ENCODE measurements at places on chromosomes 11 and 22. TPM values are rescaled to one million over a fixed set of nuclear protein-coding genes. Genes with fewer than 3 reads are reported as not detected.
A peak's percentile ranks its signal among the peaks of the same experiment; 100 is the strongest.

Gene TECTA
- 1.7 TPM for total RNA-seq

DNA sequence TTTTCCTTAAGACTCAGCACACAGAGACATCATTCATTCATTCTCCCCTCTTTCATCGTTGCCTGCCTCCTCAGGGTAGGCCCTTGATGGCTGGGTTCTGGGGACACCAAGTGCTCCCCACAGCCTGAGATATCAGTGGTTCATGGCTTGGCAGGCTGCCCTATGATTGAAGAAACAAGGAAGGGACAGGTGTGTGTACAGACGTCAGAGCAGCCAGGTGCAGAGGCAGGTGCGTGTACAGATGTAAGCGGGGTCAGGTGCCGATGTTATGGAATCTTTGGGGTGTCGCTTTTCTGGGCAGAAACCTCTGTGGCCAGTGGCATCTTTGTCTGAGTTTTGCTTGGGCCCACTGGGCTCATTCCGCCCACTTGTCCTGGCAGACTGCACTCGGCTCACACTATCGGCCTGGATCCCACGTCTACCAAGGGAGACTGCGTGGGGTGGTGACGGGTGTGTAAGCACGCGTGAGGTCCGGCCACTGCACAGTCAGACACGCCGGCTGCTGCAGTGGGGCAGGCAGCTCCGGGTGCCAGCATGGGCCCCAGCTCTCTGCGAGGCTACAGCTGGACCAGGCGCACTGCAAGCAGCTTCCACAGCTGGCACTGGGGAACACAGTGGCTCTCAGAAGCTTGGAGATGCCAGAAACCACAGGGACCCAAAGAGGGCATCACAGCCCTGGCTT is 20.9 kb upstream of the KIAA0930 start:
- no peak for DNase-seq
- H3K36me3 ChIP-seq, result no peaks in the 10 kb centered on the region
- H3K4me1 ChIP-seq, result peaks cover 14% of the 10 kb centered on the region
- no peak overlapping the region for H3K27ac ChIP-seq

DNA sequence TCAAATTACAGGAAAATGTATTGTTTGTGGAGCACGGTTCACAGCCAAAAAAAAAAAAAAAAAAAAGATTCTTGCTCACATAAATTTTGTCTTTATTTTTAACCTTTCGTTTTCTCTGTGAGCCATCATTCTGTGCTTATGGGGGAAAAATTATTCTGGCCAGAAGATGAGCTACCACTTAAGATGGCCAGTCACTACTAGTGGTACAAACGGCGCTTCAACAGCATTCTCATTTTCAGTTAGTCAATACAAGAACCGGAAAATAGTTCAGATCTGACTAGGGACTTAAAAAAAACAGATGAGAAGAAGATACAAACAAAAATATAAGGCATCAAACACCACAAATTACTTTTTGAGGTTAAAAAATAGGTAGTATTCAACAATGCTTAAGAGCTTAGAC is 158.6 kb upstream of the CNTN5 start:
- no peaks in the 10 kb centered on the region for H3K36me3 ChIP-seq
- H3K27ac ChIP-seq, result no peak overlapping the region
- no peaks in the 10 kb centered on the region for H3K27me3 ChIP-seq
- H3K4me3 ChIP-seq, result no peak overlapping the region

GRCh38 chr11:108032800-108033199 is 24.1 kb downstream of the CUL5 start:
- no peak for DNase-seq
- H3K36me3 ChIP-seq, result peaks cover 23% of the 10 kb centered on the region
- H3K4me1 ChIP-seq, result peaks cover under 1% of the 10 kb centered on the region
- no peak overlapping the region for H3K27ac ChIP-seq

Gene CBLIF
- not detected for total RNA-seq

GRCh38 chr11:31582697-31583096 is 73.1 kb downstream of the ELP4 start:
- H3K4me3 ChIP-seq, result no peak overlapping the region
- peaks cover 8% of the 10 kb centered on the region for H3K4me1 ChIP-seq
- peaks cover 5% of the 10 kb centered on the region for H3K36me3 ChIP-seq
- no peaks in the 10 kb centered on the region for H3K27me3 ChIP-seq
- H3K27ac ChIP-seq, result no peak overlapping the region

Gene KCNJ4
- total RNA-seq, result 4.0 TPM

GRCh38 chr11:97937501-97937900 is 1083.2 kb upstream of the CNTN5 start:
- no peak overlapping the region for H3K4me3 ChIP-seq
- no peaks in the 10 kb centered on the region for H3K4me1 ChIP-seq
- no peak for DNase-seq
- no peak overlapping the region for H3K27ac ChIP-seq

GRCh38 chr11:24298146-24298545 is 198.7 kb upstream of the LUZP2 start:
- H3K4me3 ChIP-seq, result no peak overlapping the region
- H3K27ac ChIP-seq, result no peak overlapping the region
- peaks cover 4% of the 10 kb centered on the region for H3K4me1 ChIP-seq
- H3K27me3 ChIP-seq, result no peaks in the 10 kb centered on the region
- DNase-seq, result no peak

Gene MMP11
- total RNA-seq, result 10.8 TPM

Gene TRIM49
- not detected for total RNA-seq

Gene CHADL
- 0.61 TPM for total RNA-seq

GRCh38 chr22:35811670-35812069 is 94.0 kb downstream of the APOL5 start:
- H3K27ac ChIP-seq, result no peak overlapping the region
- DNase-seq, result no peak
- no peaks in the 10 kb centered on the region for H3K4me1 ChIP-seq
- no peak overlapping the region for H3K4me3 ChIP-seq

GRCh38 chr22:48953830-48954229 is 873.8 kb downstream of the BRD1 start:
- no peak overlapping the region for H3K27ac ChIP-seq
- H3K4me3 ChIP-seq, result no peak overlapping the region
- no peaks in the 10 kb centered on the region for H3K4me1 ChIP-seq
- no peak for DNase-seq
- H3K36me3 ChIP-seq, result no peaks in the 10 kb centered on the region

Gene OR51E2
- not detected for total RNA-seq

Gene POTEH
- not detected for total RNA-seq

Gene DAGLA
- total RNA-seq, result 21.0 TPM

Gene APOL1
- not detected for total RNA-seq

GRCh38 chr11:79087238-79087960 is 353.4 kb downstream of the TENM4 start:
- no peak for DNase-seq
- H3K4me1 ChIP-seq, result peaks cover 37% of the 10 kb centered on the region
- H3K27me3 ChIP-seq, result no peaks in the 10 kb centered on the region
- H3K4me3 ChIP-seq, result no peak overlapping the region
- no peaks in the 10 kb centered on the region for H3K36me3 ChIP-seq

GRCh38 chr11:66008468-66009101 is 3.2 kb upstream of the CST6 start:
- peaks cover 2% of the 10 kb centered on the region for H3K36me3 ChIP-seq
- no peak for DNase-seq
- H3K4me3 ChIP-seq, result peak overlapping the region; percentile 60
- peaks cover under 1% of the 10 kb centered on the region for H3K4me1 ChIP-seq

Measured in neural crest cell (in vitro differentiated cells).